ENCODE measurements at places on chromosomes 11 and 22.
A peak's percentile ranks its signal among the peaks of the same experiment; 100 is the strongest.

GRCh38 chr11:116225784-116226585 lies 546.8 kb downstream of the BUD13 start:
- no peak for DNase-seq

DNA sequence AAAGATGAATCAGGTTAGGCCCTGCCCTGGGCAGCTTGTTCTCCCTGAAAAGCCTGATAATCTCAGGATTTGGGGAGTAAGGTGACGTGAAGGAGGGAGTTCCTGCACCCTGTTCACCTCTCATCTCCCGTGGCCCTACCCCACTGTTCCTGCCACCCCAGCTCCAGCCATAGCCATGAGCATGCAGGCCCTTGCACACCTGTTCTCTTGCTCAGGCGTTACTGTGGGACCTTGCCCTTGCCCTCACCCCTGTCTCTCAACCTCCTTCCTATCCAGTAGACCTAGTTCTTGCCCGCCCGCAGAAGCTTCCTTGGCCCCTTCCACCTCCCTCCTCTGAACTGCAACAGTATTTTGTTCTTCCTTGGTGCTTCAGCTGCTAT lies 15.0 kb downstream of the TSKU start:
- DNase-seq, result no peak

DNA sequence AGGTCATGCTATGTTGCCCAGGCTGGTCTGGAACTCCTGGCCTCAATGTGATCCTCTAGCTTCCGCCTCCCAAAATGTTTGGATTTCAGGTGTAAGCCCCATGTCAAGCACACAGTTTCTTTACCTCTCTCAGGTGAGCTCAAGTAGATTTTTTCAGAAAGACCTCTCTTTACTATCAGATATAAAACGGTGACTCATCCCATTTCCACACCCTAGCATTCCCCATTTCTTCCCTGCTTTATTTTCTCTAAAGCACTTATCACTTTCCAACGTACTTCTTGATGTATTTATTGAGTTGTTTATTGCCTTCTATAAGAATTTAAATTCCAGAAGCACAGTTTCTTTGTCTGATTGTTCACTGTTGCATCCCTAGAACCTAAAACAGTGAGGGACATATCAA lies 3.7 kb downstream of the TSG101 start:
- DNase-seq, result no peak

- no peak for DNase-seq
Measured at GRCh38 chr11:67117176-67117575, 1.9 kb upstream of the KDM2A start.

DNA sequence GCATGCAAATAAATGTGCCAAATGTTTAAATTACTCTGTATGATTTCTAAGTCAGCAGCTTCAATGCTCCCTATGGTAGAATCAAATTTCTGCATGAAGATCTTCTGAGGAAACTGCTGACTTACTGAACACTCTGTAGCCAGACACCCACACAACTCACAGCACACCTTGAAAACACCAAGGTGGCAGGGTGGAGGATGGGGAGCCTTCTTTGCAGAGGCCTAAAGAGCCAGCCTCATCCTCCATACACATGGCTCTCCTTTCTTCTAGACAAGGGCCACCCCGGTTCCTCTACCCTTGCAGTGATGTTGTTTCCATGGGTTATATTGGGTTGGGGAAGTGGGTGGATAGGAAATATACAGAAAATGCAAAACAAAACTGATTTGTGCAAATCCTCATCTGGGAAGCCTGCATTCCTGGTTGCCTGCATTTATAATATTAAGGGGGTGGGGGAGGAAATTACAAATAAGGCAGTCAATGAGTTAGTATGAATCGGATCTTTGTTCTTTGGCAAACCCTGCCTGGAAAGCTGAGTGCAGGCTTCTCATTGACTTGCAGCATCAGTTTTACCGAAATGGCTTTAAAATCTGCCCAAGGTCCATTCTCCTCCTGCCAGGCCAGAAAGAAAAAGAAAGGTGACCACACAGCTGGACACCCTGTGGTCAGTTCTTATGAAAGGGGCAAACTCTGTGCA lies 15.8 kb upstream of the ETS1 start:
- no peak for DNase-seq

DNA sequence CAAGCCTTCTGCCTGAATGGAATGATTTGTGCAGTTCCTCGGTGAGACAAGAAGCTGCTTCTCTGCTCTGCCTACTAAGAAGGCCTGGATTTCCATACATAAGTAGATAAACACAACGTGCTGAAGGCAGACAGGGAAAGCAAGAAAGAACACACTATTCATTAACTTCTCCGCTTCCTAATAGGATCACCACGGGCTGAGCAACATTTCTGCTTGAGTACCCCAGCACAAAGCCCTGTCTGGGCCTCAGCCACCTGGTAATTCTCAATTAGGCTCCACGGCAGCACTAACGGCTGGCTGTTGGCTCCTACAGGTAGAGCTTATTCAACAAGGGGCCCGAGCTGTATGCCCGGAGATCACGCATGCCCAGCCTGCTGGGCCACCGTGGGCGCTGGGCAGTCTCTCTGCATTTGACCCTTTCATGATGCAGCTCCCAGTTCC lies 1156.6 kb downstream of the TBC1D22A start:
- DNase-seq, result no peak

DNA sequence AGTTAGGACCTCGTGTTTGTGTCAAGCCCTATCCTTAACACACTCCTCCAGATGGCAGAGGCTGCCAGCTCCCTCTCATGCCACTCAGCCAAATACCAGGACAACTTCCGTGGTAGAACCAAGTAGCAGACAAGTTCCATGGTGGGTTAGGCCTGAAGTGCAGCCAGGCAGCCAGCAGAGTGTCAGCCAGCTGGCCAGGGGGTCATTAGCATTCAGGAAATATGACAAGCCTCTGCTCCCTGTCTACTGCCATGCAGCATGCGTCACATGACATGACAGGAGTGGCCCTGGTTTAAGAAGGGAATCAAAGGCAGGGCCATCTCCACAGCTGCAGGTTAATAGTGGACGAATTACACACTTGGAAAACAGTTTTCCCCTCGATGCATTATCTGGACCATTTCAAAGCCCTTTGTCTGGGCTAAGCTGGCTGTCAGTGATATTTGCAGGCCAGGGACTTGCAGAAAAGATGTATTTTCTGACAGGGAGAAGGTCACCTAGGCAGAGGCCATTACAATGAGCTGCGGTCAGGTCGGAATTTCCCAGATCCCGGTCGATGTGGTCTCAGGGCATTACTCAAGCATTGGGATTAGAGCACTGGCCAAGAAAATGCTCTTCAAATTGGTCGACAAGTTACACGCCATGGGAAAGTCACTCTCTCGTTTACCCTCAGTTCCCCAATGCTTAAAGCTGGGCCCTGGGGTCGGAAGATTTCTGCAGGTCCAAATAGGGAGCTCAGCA lies 461.7 kb upstream of the CADM1 start:
- peak; percentile 36 for DNase-seq

- peak; percentile 6 for DNase-seq
Measured at GRCh38 chr22:20243537-20244249, 24.4 kb downstream of the RTN4R start.

- no peak for DNase-seq
Measured at GRCh38 chr11:31060880-31061279, 308.7 kb downstream of the DCDC1 start.

DNA sequence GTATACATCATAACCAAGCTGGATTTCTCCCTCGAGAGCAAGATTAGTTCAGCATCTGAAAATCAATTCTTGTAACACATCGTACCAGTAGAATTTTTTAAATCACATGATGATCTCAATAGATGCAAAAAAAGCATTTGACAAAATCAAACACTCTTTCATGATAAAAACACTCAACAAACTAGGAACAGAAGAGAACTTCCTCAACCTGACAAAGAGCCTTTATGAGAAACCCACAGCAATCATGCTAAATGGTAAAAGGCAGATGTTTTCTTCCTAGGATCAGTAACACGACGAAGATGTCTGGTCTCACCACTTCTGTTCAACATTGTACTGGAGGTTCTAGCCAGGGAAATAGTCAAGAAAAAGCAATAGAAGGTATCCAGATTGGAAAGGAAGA lies 34.1 kb upstream of the TMPRSS4 start:
- DNase-seq, result no peak

GRCh38 chr22:44975427-44976262 lies 34.2 kb downstream of the PHF21B start:
- no peak for DNase-seq

DNA sequence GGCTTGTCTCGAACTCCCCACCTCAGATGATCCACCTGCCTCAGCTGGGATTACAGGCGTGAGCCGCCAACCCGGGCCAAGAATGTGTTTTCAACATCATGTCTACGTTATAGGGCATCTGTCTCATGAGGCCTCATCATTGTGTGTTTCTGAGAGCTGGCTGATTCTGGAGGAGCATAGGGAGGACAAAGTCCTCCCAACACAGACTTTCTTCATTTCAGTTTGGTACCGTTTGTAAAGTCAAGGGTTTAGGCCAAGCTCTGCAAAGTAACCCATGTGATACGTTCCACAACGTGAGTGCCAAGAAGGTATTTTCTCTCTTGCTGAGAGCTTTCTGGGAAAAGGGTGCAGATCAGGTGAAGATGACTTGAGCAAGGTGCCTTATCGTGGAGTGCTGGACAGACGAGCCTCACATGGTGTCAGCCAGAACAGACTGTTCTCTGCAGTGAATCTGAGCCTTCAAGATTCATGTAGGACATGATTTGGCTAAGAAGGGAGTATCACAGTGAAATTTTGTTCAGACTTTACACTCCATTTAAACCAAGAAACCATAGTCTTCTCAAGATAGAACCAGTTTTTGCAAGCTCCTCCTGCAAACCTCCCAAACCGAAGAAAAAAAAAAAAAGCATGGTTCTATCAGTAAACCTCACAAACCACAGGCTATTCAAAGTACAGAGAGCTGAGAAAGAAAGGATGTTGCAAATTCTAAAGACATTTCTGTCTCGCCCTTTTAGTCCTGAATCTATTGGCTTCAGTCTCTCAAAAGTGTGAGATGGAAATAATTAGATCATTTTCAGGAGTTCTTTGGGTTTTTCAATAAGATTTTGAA lies 71.7 kb downstream of the DBX1 start:
- no peak for DNase-seq

DNA sequence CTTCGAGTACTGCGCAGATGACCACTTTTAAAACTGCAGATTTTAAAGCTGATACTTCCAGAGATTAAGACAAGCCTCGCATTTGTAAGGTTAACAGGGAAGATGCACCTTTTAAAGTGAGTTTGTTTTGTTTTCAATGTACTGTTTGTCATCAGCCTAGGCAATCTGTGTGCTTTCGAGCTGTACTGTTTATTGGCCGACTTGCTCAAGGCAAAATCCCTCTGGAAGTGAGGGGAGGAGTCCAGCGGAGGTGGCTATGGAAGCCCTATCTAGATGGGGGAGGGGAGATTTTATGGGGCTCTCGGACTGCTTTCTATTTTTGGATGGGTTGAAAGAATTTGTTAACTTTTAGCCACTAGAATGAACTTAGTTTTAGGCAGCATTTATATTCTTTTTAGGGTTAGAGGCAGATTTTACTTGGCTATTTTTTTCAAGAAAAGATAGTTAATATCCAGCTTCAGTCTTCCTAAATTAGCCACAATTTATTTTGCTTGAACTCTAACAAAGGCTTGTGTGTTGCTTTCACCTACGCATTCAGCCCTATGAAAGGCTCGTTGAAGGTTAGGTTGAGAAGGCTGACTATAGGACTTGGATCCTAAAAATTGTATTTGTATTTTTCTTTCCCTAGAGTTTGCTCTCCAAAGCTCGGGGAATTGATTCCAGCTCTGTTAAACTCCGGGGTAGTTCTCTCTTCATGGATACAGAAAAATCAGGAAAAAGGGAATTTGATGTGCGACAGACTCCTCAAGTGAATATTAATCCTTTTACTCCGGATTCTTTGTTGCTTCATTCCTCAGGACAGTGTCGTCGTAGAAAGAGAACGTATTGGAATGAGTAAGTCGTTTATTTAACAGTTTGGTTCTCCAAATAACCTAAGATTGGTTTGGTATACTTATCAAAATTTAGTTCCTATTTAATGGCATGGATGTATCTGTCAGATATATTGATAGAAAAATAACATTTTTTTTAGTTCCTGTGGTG lies 2.1 kb downstream of the WEE1 start:
- DNase-seq, result peak; percentile 27

DNA sequence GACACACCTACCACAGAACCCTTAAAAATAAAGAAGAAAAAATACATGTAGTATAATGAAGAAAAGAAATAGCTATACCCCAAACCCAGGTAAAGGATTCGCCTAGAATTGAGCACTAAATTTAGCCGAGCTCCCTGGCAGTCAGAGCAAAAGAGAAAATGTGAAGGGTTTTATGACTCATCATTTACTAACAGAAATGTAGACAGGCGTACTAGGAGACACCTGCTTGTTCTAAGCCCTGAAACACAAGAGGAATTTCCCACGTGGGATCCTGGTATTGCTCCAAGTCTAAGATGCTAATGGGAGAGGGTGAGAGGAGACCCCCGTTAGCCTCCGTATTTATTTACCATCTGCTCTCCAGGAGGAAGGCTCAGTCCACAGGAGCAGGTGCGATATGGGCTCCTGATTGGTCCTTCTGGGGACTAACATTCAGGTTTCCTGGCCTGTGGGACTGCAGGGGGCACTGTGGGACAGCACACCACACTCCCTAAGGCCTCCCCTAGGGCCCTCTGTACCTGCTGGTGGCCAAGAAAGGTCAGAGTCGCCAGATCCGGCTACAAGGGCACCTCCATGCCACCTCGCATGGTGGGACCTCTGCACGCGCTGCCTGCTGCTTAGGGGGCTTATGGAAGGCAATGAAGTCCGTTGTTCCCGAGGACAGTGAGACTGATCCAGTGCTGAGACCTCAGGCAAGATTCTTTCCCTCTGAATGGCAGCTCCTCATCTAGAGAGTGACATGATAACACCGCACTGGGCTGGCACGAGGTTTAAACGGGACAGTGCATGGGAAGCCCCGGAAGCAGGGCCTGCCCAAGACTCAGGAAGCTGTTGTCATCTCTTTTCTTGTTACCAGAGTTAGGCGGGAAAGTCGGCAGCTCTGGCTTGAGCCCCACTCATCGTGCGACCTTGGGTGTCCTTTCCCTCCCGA lies 25.8 kb downstream of the KCNC1 start:
- no peak for DNase-seq

DNA sequence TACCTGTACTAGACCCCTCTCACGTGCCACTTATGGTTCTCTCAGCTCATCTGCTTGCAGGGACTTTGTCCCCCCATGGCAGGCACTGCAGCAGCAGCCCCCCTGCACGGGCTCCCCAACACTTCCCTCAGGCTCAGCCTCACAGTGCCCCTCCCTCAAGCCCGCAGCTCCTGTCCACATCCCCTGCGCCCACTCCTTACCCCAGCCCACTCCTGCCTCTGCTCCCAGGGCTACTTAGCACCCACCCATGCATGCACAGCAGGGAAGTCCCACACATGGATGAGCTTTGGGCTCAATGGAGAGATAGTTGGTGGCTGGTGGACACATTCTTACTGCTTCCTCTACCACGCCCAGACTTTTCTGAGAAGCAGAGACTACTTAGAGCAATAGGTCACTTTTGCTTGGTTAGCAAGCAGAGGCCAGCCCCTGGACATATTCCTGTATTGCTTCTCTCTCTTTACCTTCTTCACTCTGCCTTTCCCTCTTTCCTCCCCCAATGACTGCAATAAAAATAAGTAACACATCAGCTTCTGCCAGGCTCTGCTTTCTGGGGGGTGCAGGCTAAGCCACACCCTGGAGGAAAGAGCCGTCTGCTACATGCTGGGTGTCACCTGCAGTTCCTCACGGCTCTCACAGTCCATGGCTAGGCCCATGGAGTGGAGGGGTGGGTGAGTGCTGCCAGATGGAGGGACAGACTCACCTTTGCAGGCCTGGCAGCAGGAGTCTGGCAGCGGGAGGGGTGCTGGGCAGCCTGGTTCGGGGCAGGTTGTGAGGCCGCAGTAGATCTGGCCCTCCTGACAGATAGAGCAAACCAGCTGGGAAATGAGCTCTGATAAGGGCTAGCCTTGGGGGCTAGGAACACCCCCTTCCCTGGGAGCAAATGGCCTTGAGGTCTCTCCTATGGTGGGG lies 23.4 kb downstream of the CHRDL2 start:
- no peak for DNase-seq

- DNase-seq, result no peak
Measured at GRCh38 chr11:128506999-128507611, 80.3 kb downstream of the ETS1 start.
